ENCODE measurements at places on chromosomes 6 and 20.

- no peak overlapping the region for H3K4me3 ChIP-seq
- no peaks in the 10 kb centered on the region for H3K36me3 ChIP-seq
- H3K27ac ChIP-seq: no peak overlapping the region
- DNase-seq: no peak
- H3K27me3 ChIP-seq: no peaks in the 10 kb centered on the region
These were observed 255.8 kb downstream of the QKI start for GRCh38 chr6:163670336-163670735.

DNA sequence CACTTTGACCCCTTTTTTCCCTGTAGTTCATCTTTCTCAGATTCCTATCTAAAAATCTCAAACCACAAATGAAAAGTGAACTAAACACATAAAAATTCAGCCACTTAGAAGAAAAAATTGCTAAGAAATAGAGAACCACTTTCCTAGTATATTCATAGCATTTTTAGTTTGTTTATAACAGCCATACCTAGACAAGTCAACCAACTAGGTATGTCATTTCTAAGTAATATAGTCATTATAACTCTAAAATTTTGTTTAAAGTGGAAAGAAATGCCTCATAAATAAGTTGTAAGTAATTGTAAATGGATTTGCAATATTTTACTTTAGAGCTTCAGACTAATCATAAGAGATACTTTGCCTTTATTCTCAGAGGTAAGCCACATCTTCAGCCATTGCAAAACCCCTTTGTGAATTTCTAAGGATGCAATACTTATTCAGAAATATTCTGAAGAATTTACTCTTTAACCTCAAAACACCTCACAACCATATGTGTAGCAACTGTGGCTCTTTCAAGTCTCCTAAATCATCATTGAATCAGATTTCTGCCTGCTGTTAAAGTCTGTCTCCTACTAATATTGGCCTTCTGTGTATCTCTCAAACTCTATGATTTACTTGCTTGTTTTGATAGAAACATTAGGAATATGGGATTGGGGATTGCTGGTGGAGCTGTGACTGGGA, 6.9 kb upstream of the SUMO4 start:
- H3K27me3 ChIP-seq: no peaks in the 10 kb centered on the region
- peak; percentile 24 for DNase-seq
- H3K36me3 ChIP-seq: peaks cover 7% of the 10 kb centered on the region
- no peak overlapping the region for H3K4me3 ChIP-seq
- no peaks in the 10 kb centered on the region for H3K4me1 ChIP-seq
- H3K27ac ChIP-seq: no peak overlapping the region

- peak overlapping the region; percentile 50 for H3K4me3 ChIP-seq
- peaks cover 11% of the 10 kb centered on the region for H3K4me1 ChIP-seq
- no peak for DNase-seq
- no peak overlapping the region for H3K27ac ChIP-seq
These were observed 8.6 kb downstream of the NKX2-2 start for GRCh38 chr20:21505161-21505809.

DNA sequence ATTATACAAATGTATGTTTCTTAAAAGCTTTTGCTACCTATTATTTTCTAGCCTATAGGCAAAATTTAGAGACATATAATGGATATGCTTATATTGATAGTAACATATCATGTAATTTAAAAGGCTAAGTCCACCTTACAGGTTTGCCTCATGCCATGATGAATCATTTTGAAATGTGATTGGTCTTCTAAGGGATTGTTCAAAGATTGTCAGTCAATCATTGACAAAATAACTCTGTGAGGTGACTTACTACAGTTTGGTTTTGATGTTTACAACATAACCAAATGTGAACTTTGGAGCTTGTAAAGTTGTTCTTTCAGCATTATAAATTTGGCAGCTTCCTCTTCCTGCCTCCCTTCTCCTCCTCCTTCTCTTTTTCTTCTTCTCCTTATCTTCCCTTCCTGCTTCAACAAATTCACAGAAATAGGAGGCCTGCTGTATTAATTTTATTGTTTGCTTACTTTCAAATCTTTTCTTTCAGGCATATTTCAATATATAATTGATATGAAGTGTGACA, 39.7 kb upstream of the ZFP64 start:
- no peak overlapping the region for H3K4me3 ChIP-seq
- no peaks in the 10 kb centered on the region for H3K4me1 ChIP-seq
- H3K36me3 ChIP-seq: no peaks in the 10 kb centered on the region

DNA sequence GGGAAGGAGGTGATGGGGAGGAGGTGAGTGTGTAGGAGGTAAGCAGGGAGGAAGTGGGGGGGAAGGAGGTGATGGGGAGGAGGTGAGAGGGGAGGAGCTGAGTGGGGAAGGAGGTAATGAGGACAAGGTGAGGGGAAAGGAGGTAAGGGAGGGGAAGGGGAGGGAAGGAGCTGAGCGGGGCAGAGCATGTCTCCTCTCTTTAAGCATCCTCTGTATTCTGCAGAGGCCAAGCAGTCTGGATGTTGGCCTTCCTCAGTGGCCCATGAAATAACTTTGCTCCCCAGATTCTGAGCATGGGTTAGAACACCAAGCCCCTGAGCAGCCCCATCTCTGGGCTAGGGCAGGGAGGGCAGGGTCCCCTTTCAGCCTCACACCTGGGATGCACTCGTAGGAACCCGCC, 84.6 kb downstream of the EDN3 start:
- DNase-seq: no peak
- no peak overlapping the region for H3K27ac ChIP-seq
- no peak overlapping the region for H3K4me3 ChIP-seq
- no peaks in the 10 kb centered on the region for H3K36me3 ChIP-seq
- H3K27me3 ChIP-seq: no peaks in the 10 kb centered on the region

DNA sequence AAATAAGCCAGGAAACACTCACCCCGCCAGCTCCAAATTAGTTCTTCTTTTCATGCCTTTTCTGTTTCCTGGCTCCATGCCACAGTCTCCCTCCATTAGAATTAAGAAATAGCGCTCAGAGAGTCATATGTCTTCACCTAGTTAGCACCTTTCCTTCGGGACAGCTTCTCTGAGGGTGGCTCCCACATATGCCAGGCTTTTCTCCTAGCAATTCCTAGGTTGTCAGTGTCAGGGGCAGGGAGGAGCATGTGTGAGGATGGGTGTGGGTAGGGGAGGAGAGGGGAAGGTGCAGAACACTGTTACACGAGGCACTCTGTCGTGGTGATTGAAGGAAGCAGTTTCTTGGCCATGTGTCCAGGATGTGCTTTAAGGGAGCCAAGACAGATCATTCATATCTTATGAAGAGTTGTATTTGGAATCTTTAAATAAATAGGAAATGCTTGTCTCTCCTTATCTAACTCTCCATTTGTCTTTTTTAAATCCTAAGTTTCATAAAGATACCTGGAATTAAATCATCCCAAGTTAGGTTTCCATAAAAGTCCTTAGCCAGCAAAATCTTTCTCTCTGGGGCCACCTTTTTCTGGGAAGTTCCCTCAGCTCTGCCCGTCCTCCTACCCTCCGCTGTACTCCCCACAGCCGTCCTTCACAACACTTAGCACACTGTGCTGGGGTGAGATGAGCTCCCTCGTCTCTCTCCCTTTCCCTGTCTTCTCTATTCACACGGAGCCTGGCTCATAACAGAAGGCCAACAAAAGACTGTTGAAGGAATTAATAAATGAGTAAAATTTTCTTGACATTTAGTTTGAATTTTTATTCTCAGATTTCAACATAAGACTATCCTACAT, 361.0 kb downstream of the CD83 start:
- H3K27me3 ChIP-seq: no peaks in the 10 kb centered on the region
- no peak for DNase-seq
- H3K27ac ChIP-seq: no peak overlapping the region
- H3K4me3 ChIP-seq: no peak overlapping the region
- peaks cover 10% of the 10 kb centered on the region for H3K4me1 ChIP-seq

Measured in astrocyte (in vitro differentiated cells and primary cell).